M059J (cell line): ENCODE measurements at places on chromosomes 1 and 21.

DNA sequence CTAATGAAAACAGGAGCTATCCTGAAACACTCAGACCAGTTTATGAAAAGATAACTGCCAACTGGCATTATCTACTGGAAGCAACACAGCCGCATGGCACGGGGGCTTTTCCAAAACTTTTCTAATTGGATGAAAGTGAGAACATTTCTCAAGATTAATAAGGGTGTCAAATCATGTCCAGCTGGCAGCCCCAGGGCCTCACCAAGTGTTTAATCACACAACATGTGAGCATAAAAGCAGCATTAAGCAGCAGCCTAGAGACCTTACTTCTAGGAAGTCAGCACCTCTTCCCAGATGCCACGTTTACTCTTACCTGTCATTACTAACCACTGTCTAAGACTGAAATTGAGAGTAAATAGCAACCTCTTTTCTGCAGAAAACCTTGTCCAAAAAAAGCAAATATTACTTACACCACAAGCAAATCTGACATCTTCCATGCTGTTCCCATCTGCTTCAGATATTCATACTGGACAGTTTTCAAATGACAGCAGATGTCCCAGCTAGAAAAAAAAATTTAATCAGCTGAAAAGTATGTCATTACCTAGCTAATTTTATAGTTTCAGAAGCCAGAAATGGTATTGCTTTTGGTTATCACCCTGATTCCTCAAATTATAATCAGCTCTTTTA, 341.5 kb upstream of the ZP4 start:
- DNase-seq: no peak

DNA sequence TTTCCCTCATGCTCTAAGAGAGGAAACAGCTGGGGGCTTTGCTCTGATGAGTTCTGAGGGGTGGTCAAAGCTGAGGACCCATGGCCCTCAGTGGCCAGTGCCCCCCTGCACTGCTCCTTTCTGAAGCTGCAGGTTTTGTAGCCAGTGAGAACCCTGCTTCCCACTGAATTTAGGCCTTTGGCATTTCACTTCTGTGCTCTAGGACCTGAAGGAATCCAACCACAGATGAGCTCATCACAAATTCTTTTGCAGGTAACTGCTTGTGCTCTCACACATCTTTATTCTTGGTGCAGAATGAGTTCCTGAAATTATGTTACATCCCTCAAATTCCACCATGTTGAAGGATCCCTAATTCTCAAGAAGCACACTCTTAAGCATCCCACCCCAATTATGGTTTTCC, 248.7 kb upstream of the IRF2BP2 start:
- peak; percentile 65 for DNase-seq

GRCh38 chr1:227740401-227740960, 5.2 kb downstream of the SNAP47 start:
- no peak for DNase-seq

GRCh38 chr1:213244664-213245091, 193.6 kb downstream of the RPS6KC1 start:
- DNase-seq: peak; percentile 48

DNA sequence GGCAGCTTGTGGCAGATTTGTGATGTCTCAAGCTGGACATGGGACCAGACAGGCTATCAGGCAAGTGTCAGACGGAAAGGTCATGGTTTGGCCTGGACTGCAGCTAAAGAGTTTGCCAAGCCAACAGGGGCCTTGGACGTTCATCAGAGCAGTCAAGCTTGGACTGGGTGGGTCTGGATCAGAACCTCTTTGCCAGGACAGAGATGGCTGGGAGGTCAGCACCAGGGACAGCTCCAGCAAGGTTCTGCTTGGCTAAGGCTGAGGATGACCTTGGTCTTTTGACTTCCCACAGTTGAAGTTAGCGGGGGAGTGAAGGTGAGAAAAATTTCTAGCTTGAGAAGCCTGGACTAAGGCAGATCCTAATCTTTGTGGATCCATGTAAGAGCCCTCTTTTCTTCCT, 68.1 kb downstream of the GRIK3 start:
- DNase-seq: no peak

GRCh38 chr1:63967901-63968300, 194.1 kb downstream of the ROR1 start:
- no peak for DNase-seq

DNA sequence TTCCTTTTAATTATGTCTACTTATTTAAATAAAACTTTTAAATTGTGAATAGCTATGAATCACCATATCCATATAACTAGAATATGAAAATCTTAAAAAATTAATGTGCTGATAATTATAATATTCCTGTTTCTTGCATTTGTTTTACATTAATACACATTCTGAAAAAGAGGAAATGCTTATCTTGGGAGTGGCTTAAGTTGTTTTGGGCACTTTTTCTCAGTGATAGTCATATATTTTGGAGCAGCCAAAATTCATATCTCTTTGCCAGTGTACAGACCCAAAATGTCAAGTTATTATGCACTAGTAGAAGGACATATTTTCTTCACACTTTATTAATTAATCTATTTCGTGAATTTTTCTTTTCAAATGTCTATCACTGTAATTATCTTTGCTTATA, 838.5 kb downstream of the USP25 start:
- no peak for DNase-seq
